ENCODE measurements at places on chromosomes 2 and 18. TPM values are rescaled to one million over a fixed set of nuclear protein-coding genes. Genes with fewer than 3 reads are reported as not detected.

NR4A2 gene
- total RNA-seq = 4.1 TPM

ERFE gene
- 0.69 TPM for total RNA-seq

GRCh38 chr2:219628986-219629901, 1.8 kb downstream of the SLC4A3 start:
- DNase-seq = peak; percentile 62

USP40 gene
- total RNA-seq = 18.6 TPM

CLHC1 gene
- total RNA-seq = 9.0 TPM

KLHL30 gene
- total RNA-seq = 28.9 TPM

UGGT1 gene
- total RNA-seq = 25.0 TPM

DNA sequence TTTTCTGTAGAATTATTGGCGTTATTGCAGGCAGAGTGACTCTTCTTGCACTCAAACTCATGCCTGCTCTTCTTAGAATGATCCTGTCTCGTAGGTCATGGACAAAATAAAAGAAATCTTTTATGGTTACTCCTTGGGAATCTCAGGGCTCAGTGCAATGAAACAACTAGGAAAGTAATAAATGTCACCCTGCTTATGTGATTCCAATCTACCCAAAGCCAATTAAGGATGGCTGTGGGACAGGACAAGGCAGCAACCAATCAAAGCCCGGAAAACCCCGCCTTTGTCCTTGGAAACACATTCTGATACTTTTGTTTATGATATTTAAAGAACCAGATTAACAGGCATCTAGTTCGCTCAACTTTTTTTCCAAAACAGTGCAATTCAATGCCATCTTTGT, 53.0 kb downstream of the GRB14 start:
- no peak for DNase-seq

DNA sequence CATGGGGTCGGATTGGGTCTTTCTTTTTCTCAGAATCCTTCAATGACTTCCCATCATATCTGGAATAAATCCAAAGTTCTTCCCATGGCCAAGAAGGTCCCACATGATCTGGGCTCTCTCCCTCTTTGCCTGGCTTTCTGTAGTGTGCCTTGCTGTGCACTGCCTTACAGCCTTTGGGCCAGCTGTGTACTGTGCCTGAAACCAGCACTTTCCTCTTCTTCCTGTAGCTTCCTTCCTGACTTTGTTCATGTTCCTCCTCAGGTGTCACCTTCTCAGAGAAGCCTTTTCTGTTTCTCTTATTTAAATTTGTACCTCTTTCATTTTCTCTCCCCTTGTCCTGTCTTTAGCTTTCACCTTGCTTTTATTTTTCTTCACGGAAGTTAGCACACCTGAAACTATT, 4.3 kb upstream of the CDCA7 start:
- no peak for DNase-seq

GREB1L gene
- total RNA-seq = 24.4 TPM

TDRD15 gene
- not detected for total RNA-seq

ITPRIPL1 gene
- total RNA-seq = 0.67 TPM

DNA sequence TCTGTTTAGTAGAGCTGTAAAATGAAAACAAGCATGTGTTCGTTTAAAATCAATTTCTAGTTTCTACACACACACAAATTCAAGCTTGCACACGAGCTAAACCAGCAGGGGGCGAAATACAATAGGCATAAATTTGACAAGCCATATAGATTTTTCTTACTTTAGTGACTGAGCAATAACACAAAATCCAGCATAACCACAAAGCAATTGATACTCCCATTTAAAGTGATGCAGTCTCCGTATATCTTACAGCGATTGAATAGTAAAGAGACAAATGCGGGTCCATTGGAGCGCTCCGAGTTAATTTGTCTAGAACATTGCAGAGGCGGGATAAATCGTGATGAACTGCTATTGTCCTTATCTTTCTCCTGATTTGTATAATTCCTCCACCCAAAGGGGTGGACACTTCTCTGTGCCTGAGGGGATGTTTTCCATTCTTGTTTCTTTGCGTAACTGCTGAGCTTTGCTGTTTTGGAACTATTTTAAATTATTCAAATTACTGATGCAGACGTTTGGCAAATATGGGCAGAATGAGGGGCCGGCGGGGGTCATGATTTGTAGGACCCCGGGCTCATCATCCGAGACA, 1.2 kb upstream of the AFTPH start:
- DNase-seq = no peak

GRCh38 chr2:195368249-195369217, 288.5 kb upstream of the SLC39A10 start:
- DNase-seq = no peak
